ENCODE measurements at places on chromosomes 4 and X. TPM values are rescaled to one million over a fixed set of nuclear protein-coding genes. Genes with fewer than 3 reads are reported as not detected.

DNA sequence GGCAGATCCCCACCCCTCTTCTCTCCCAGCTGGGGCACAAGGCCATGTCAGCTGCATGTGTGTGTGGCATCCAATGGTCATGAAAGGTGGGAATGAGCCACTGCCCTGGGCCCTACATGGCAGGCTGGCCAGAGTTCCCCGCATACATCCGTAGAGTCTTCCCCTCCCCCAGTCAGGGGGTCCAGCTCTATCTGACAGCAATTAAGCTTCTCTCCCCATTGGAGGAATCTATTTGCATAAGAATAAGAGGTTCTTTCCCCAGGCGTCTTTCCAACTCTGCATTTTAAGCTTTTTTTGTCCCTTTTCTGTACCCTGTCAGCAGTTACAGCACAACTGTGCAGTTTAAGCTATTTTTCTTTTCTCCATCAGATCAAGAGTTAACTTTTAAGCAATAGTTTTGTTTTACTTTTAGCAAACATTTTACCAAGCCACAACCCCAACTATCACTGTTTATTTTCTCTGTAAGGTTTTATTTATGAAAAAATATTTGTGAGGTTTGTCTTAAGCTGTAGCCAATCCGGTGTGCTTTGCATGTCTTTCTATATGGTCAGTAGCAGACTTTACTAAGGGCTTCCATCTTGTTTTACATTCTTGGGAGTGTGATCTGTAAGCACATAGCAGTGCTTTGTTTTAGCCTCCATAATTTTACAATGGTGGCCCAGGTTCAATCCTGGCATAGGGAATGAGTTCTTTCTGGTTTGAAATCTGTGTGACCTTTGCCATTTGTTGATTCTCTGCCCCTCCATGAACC, 28.7 kb downstream of the NLRP2B start:
- no peak for DNase-seq

GRCh38 chr4:150089732-150090131, 11.5 kb downstream of the DCLK2 start:
- DNase-seq, result no peak

DNA sequence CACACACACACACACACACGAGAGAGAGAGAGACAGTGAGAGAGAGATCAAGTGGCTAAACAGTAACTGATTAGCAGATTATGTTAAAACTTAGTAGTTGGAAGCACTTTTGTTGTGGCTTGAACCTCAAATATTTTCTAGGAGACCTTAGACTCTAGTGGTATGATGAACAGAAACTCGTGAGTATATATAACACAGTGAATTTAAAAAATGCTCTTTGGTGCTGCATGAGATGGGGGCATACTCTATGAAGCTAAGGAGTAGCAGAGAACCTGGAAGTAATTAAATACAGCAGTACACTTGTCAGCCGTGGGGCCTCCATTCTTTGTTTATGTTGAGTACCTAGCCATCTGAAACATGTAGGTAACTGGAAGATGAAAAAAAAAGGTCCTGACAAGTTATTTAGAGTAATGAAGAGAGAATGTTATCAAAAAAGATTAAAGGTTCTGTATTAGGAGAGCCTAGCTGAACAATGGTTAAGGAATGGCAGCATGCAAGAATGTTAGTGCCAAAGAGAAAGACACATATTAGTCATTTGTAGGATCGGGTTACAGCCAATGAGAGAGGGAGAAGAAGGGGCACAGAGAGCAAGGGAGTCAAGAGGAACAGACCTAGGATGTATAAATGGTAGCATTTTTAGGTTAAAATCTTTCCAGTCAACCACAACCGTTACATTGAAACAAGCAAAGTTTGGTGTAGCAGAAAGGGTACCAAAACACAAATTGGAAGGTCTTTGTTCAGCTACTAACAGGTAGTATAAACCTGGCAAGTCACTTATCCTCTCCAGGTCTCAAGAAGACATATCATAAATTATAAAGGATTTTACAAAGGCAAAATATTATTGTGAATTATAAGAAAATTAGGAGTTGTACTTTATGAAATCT, 316.7 kb upstream of the DIPK2B start:
- DNase-seq, result no peak

DNA sequence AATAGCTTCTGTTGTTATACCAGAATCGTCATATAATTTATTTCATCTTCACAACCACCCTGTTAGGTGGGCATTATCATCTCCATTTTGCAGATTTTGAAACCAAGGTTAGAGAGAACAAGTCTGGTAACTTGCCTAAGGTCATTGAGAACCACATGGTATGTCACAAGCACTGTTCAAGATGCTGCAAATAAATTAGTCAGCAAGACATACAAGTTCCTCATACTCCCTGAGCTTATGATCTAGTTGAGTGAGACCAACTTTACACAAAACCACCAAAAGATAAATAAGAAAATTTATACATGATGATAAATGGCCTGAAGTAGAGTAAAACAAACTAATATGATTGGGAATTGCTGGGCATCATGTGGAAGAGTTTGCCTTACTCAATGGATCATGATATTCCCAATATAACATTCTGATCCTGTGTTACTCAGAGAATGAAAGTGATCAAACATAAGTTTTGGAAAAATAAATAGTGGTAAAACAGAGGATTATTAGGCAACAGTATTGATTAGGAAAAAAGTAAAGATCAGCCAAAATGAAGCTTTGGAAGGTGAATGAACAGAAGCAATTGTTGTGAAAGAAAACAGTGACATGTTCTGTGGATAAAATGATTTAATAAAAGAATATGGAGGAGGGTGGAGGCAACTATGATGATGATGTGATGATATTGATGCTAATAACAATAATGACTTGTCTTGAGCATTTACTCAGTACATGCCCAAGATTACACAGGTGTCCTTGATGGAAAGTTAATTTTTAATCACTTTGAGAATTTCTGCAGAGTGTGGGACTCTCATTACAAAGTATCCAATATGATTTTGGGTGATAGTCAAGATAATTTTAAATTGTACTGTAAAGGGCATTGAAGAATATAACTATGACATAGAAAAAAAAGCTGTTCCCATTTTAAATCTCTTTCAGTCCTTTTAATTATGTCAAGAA, 34.1 kb upstream of the IL1RAPL1 start:
- DNase-seq, result no peak

DNA sequence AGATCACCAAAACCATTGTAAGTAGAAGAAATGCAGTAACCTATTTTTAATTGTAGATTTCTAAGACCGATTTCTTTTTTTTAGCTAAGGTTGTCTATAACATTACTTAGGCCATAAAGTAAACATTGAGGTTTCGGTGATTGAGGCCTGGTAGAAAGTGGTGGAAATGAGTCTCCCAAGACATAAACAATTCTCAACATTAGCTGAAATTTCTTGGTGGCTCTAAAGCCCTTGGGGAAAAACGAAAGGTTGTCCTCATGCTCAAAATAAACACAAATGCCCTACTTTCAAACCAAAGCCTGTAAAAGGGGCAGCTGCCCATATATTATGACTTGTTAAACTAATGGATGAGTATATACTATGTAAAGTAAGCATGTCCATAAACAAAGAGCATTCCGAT, 98.8 kb downstream of the SCFD2 start:
- no peak for DNase-seq

DNA sequence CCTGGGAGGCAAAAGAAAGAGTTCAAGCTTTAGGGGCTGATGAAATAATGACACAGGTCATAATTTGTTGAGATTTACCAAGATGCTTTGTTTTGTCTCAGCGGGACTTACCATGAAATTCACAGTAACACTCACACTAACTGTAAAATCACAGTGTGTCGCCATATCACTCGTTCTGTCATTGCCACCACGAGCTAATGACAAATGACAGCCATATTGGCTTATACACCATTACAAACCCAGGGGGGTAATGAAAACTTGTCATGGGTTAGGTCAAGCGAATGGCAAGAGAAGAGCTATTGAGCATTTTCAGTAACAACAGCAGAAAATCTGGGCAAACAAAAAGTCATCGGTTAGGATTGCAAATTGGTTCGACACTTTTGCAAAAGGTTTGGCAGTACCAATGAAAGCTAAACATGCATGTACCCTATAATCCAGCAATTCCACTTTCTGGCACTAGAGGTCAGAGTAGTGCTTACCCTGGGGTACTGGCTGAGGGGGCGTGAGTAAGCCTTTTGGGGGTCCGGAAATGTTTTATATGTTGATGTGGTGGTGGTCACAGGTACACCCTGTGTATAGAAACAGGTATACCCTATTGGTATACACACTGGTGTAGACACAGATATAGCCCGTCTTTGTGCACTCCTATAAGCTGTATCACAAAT, 83.9 kb upstream of the RAI2 start:
- no peak for DNase-seq

- DNase-seq, result no peak
Observed at GRCh38 chr4:85788604-85789003, 313.7 kb downstream of the ARHGAP24 start.

- DNase-seq, result no peak
Observed at GRCh38 chrX:37603938-37604409, 32.5 kb downstream of the LANCL3 start.

DNA sequence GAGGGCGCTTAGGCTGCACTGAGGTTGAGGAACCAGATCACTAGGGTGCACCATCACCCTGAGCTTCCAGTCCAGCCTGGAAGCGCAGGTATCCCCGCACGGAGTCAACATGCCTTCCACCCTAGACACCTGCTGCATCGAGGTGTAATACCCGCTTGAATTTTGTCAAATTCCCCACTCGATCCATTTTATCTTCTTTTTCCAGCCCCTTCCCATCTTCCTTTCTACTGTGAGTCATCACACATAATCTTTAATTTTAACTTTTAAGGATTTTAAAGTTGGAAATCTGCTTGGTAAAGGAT, 821 bp downstream of the PLK4 start:
- peak; percentile 7 for DNase-seq

DNA sequence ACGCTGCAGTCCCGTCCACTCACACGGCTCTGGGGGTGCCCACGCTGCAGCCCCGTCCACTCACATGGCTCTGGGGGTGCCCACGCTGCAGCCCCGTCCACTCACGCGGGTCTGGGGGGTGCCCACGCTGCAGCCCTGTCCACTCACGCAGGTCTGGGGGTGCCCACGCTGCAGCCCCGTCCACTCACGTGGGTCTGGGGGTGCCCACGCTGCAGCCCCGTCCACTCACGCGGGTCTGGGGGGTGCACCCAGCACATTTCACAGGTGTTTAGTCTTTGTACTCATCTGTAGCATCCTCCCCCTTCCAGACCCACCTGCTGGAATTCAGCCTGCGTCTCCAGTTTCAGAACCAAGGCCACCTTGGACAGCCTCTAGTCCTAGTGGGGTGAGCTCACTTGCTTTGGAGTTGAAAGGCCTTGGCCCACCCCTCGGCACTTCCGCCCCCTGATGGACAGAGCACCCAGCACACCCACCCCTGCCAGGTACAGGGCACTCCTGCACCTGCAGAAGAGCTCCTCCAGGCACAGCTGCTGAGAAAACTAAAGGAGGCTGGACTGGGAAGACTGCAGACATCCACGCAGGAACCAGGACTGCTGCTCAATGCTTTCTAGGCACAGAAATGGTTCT, 73.0 kb downstream of the ABLIM2 start:
- no peak for DNase-seq

GRCh38 chr4:87926554-87927098, 48.9 kb upstream of the SPP1 start:
- DNase-seq, result no peak

- no peak for DNase-seq
Observed at GRCh38 chrX:51151734-51152133, 180.9 kb upstream of the NUDT10 start.

- no peak for DNase-seq
Observed at GRCh38 chrX:30217465-30217864, 2.1 kb downstream of the MAGEB2 start.

- DNase-seq, result no peak
Observed at GRCh38 chr4:48991357-48991756, 5.3 kb downstream of the CWH43 start.

DNA sequence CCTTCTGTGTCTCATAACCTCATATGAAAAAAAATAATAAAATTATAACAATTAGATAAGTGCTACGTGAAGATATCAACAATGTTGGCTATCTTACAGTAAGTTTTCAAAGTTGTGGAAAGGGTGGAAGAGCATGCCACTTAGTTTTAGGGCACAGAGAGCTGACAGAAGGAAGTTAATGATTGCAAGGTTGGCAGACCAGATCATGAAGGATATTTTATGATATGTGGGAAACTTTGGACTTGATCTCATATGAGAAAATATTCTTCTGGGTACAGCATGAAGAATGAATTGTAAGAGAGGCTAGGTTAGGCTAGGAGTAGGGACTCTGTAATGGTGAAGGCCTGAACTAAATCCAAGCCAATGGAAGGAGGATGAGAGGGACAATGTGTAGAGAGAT, 34.5 kb downstream of the MGAT4D start:
- DNase-seq, result no peak

DNA sequence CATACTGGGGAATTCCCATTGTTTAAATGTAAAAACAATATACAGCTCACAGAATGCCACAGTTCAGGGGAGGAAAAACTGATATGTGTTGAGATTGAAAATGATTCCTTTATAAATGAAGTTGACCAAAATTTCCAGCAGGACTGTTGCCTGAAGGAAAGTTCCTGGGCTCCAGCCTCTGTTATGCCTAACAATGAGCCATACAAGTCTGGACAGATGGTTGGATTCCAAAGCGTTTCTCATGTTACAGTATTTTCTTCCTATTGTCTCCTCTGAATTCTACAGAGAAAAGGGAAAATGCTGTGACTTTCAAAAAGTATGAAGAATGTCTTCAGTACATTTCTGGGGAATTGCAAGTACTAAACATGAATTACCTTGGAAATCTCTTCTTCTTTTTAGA, 73.3 kb downstream of the ALPK1 start:
- DNase-seq, result no peak

DNA sequence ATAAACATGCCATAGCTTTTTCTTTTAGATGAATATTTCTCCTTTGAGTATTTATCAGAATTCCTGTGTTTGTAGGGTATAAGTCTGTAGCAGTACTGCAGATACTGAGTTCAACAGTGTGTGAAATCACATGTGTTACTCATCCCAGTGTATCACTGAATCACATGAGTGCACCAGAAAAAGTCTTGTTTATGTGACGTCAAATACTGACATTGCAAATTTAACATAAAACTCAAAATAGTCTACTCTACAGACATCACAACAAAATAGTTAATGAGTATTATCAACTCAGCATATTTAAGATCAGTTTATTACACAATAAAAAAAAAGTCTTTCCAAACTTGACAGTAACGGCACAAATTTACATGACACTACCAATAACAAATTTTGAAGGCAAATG, 221.3 kb downstream of the DCTD start:
- no peak for DNase-seq

The TCEAL7 gene
- 74.0 TPM for total RNA-seq

The F11 gene
- not detected for total RNA-seq

The TMEM150C gene
- 10.2 TPM for total RNA-seq

The ZCCHC18 gene
- total RNA-seq, result 3.3 TPM

The PPP2R2C gene
- 3.0 TPM for total RNA-seq

The MAOB gene
- 12.3 TPM for total RNA-seq

The EMCN gene
- total RNA-seq, result 57.7 TPM

The ZNF732 gene
- 6.8 TPM for total RNA-seq
